ENCODE measurements at places on chromosomes 6 and 20.

DNA sequence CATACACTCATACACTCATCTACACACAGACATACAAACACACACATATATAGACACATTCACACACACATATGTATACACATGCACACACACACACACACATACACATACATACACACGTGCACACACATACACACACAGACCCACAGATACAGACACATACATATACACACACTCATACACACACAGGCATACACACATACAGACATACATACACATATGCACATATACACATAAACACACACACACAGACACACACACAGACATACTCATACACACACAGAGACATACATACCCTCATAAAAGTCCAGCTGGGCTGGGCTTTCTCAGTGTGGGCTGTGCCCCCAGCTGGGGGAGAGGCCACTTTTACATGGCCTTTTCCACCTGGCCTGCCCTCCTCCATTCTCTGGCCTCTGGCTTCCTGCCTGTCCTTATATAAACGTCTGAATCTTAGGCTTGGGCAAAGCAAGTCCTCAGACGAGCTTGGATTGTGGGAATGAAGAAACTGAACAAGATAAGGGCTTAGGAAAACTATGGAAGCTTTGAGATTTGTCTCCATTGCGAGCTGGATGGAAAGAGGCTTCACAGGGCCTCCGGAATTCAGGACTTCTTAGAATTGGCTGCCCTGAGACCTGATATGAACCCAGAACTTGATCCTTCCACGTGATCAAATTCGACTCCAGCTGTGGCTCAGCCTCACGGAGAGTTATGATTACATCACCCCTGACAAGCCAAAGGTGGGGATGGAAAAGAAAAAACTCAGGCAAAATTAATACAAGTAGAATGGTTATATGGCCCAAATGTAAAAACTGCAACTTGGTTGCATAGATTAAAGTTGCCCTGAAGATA lies 22.5 kb upstream of the CST3 start:
- DNase-seq: no peak

DNA sequence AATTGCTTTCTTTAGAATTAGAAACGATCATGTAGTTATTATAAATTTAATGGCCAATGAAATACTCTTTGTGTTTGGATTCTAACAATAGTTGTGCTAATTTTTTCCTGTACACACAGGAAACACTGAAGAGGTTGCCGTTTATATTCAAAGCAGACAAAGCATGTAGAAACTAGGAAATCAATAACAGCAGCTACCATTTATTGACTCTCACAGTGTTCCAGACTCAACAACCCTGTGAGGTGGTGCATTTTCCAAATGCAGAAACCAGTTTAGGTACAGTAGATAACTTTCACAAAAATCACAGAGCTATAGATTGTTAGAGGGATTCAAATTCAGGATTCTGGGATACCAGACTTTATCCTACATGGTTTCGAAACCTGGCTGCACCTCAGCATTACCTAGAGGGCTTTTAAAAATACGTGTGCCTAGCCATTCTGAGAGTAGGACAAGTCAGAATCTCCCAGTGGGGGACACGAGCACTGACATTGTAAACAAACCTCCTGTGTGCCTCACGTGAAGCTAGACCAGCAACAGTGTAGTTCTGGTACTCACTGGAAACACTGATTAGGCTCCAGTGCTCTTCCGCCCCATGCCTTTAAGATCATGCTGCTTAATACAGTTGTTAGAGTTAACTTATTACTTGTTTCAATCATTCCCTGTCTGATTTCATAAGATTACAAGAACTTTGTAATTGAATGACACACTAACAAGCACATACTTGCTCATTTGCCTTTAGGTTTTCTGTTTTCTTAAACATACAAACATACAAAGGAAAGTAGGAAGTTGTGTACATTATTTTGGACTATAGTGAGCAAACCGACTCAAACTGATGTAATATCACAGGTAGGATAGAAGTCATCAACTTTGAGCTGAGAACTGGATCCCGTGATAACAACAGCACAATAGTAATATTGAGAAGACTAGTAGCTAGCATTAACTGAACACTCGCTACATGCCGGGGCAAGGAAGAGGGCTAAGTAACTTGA lies 65.8 kb downstream of the MAP3K4 start:
- DNase-seq: no peak

DNA sequence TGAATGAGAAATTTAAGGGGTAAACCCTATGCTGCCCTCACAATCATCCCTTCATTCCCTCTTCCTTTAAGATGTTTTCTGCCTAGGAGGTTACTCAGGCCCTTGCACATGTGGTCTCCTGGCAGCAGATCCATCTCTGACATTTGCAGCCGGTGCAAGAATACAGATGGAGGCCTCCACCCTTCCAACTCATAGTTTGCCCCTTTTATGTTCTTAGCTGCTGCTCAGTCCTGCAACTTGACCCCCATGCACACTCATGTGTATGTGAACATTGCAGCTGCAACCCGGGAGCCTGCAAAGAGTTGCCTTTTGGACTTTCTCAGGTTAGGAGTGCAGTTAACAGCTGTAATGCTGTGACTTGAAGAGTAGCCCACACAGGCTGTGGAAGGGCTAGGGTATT lies 131.9 kb upstream of the SGK1 start:
- DNase-seq: no peak

- no peak for DNase-seq
These were observed 663 bp downstream of the COQ3 start for GRCh38 chr6:99393366-99393697.

DNA sequence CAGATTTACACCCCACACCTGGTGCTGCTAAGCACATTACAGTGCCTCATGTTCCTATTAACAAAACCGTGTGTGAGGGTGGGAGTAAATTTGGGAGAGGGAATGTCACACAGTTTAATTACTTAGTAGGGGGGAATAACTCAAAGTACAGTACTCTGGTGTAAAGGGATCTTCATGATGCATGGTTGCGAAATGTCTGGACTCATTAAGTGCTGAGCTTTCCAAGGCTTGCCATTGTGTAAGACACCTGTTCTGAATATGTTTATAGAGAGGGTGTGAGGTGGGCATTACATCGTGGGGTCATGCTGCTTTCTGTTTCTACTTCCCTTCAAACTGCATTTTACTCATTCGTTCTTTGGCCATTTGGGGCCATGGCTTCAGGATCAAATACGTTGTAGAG lies 181.2 kb downstream of the ADGRG6 start:
- DNase-seq: no peak

DNA sequence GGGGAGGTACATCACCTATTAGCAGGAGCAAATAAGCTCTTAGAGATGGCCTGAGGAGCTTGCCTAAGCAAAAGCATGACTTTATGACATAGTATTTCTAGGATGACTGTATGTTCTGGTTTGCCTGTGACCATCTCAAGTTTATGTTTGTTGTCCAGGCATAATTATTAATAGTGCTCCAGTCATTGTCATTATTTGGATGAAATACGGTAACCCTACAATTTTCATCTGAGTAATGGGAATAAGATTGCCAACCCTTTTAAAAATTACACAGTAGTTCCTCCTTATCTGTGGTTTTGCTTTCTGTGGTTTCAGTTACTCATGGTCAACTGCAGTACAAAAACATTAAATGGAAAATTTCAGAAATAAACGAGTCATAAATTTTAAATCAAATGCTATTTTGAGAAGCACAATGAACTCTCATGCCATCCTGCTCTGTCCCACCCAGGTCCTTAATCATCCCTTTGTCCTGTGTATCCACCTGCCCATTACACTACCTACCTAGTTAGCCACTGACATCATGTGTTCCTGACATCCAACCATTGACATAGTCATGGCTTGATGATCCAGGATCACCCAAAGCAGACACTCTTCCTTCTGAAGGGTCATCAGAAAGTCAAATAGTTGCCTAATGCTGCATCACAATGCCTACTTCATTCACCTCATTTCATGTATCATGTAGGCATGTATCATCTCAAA lies 27.0 kb upstream of the TFB1M start:
- DNase-seq: no peak

DNA sequence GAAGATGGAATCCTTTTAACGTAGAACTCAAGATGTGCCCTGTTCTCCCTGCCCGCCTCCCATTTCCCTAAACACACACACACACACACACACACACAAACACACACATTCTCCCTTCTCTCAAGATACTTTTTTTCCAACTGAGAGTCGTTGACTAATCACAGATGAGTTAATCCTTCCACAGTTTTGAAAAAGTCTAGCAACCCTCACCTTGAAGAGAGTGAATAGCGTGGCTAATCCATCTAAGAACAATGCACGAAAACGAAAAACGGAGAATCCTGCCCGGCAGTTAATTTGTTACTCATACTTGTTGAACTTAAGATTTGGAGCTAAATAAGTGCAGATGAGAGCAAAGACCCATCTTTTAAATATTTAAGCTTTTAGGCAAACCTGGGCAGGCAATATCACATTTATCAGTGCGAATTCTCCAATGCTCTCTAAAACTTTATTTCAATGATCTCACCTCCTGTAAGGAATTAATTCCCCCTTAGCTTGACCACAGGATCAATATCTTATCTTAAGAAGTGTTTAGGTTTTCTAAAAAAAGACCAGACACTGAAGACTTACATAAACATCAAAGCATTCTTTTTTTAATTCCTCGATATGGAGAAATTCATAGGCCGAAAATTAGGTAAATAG lies 1.1 kb downstream of the AGPAT4 start:
- no peak for DNase-seq

DNA sequence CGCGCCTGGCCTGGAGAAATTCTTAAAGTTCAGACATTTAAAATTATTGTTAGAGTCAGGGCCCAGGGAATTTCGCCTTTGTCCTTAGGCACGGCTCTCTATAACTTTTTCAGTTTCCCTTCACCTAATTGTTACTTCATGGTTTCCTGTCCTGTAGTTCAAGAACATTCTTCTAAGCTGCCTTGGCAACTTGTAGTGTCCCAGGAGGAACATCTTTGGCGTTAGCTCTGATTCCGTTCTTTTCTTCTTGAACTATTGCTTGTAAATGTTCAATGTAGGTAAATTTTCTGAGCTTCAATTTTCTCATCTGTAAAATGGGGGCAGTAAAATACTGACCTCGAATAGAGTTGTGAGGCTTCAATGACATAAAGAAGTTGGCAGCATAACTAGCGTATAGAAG lies 41.8 kb downstream of the TIAM2 start:
- DNase-seq: no peak

DNA sequence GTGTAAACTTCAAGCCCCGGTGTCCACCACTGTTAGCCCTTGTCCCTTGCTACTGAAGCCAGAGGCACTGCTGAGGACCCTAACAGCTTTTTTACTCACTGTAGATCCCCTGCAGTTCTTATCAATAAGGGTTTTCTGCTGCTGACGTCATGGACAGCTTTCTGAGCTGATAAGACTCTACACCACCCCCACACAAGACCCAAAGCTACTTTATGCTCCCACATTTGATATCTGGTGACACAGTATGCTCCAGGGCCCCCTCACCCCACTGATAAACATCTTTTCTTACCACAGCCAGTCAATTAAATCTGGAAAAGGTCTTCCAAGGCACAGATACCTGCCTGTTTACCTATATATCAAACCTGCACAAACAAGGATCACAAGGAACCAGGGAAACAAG lies 65.3 kb downstream of the NUS1 start:
- DNase-seq: no peak

DNA sequence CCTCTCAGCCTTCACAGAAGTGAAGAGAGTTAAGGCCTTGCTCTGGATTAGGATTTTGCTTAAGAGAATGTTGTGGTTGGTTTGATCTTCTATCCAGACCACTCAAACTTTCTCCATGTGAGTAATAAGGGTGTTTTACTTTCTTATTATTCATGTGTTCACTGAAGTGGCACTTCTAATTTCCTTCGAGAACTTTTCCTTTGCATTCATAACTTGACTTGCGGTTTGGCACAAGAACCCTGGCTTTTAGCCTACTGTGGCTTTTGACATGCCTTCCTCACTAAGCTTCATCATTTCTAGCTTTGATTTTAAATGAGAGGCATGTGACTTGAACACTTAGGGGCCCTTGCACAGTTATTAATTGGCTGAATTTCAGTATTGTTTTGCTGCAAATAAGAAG lies 166.1 kb upstream of the OPRM1 start:
- no peak for DNase-seq

DNA sequence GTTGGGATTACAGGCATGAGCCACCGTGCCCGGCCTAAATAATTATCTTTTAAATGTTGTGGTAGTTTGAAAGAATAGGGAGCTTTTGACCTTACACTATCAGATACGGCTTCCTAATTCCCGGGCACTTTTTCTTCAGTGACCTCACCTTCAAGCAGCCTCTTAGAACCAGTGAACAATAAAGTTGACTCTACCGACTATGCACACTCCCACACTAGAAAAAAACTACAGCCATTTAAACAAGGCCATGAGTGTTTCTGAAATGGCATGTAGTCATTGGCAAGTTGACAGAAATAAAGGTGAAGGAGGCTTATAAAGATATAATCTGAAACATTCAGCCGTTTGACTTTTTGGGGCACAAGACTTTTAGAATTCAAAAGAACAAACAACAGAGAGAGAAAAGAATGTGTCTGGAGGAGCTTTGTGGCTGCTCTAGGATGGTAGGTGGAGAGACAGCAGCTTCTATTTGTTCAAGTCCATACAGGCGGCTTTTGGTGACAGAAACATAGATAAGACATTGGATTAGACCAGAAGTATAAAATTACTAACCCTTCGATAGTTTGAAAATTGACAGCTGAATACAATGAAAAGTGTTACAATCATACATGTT lies 75.2 kb downstream of the GJA1 start:
- DNase-seq: no peak

DNA sequence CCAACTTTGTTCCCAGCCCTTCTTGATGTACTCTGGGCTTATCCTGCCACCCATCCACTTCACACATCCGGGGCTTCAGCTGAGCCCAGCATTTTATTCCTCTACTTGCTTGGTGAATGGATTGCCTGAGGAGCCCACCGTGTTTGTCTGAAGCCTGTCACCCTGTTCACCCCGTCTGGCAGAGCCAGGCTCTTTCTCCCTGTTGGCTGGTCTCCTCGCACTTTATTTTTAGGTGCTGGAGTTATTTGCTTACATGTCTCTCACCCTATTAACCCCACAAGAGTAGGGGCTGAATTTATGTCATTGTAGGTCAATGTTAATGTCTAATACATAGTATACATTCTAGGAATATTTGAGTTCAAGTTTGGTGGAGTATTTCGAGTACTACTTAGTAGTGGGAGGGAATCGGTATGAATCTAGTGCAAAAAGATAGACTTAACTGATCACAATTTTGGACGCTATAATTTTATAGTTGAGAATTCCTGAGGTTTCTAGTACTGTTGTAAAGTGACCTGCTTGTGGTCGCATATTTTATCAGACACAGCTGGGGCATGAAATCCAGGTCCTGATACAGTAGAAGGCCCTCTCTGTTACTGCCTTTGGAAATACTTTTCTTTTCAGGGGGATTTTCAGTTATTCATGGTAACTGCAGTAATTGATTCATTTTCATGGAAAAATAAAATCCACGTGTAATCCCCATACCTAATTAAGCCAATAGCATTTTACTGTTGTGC lies 10.8 kb downstream of the JARID2 start:
- DNase-seq: no peak
